ENCODE measurements at places on chromosomes 1 and 21.

DNA sequence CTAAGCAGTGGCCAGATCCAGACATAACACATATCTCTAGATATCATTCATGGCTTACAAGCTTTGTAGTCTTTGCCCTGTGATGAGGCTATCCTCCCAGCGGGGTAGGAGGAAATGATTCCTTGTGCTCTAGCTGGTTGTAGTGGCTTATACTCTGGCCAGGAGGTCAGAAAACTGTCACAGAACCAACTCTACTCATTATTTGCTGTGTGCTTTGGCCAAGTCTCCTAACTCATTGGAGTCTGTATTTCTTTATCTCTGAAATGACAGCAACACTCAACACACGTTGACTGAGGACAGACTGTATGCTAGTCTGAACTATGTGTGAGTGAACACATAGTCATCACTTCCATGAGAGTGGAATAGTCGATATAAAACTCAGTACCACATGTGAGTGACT is 116.7 kb upstream of the F3 start:
- DNase-seq, result no peak

DNA sequence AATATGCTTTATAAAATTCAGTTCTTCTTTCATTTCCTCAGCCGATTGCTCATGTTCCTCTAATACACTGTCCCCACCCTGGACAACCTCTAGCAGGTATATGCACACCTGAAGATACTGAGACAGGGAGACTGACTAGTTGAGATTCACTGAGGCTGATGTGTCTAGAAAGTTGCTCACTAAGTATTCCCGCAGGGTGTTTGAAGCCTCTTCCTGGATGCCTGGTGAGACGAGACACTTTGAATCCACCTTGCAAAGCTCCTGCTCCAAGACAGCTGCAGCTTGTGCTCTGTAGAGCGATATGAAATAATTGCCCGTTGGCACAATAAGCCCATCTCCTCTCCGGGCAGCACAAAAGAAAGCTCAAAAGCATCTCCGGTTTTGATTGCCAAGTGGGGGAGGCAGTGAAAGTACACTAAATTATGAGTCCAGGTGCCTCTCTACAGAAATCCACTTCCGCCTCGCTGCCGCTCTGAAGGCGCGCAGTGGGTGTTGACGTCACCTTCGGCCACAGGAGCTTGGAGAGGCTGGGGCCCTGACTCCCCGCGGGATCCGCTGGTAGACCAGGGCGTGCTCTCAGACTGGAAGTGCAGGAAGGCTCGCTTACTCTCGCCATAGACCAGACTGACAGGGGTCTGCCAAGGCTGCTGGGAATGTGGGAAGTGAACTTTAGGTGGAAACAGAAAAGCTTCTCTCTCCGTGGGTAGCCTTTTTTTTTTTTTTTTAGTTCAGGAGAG is 46.3 kb downstream of the GPA33 start:
- DNase-seq, result peak; percentile 36

GRCh38 chr1:179742291-179742690 is 800 bp upstream of the FAM163A start:
- DNase-seq, result no peak

DNA sequence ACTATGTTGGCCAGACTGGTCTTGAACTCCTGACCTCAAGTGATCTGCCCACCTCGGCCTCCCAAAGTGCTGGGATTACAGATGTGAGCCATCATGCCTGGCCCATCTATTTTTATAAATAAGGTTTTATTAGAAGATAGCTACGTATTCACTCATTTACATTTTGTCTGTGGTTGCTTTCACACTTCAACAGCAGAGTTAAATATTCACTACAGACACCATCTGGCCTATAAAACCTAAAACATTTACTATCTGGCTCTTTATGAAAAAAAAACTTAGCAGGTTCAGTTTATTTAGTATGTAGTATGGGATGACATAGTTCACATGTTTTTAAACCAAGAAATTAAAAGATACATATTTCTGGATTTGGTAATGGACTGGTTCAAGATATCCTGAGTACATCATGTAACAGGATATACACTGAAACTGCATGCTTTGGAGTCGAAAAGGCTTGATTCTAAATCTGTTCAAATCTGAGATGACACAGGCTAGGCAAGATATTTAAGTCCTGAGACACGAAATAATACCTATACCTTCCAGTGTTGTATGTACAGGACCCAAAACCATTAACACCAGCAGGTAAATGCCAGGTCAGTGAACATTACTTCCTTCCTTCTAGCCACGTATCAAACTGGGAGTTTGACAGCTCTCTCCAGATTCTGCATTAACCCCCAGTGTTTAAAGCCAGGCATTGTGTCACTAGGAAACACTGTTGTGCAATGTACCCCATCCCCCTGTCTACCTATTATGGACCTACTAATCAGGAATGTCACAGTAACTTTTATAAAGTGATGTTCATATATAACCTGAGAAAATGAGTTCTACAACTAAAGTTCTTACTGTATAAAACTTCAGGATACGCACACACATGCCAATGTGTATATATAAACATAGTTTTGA is 54.3 kb upstream of the SDC3 start:
- no peak for DNase-seq

DNA sequence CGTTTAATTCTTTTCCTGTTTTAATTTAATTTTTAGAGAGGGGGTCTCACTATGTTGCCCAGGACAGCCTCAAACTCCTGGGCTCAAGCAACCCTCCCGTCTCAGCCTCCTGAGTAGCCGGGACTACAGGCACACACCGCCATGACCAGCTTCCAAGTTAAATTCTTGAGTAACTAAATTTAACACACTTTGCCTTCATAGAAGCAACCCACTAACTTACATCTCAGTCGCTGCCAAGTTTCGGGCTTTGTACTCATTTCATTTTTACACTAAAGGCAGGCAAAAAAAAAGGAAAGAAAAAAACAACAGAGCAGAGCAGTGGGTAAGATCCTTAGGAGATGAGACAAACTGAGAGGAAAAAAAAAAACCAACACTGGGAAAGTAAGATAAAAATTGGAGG is 3.5 kb downstream of the TIAM1 start:
- DNase-seq, result no peak

- DNase-seq, result no peak
Measured at GRCh38 chr1:203144661-203145060, 17.1 kb downstream of the ADORA1 start.

DNA sequence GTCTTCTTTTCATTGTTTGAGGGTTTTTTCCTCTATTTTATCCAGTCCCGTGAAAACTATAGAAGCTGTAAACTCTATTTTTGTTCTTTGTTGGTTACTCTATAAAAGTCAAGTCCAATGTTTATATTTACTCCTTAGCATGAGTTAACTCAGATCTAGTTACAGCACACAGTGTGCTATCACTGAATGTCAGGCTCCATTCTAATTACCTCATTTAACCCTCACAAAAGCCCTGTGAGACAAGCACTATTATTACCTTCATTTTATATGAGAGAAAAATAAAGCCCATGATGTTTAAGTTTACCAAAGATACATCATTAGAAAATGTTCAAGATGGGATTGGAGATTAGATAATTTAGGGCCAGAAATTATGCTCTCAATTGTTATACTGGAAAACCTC is 251.4 kb upstream of the SNX7 start:
- DNase-seq, result no peak

- no peak for DNase-seq
Measured at GRCh38 chr21:42523941-42524340, 10.3 kb downstream of the SLC37A1 start.
